OCI-M1 (cell line): ENCODE measurements at places on chromosomes 5 and 9.

GRCh38 chr9:133221177-133221809, 12.2 kb upstream of the OBP2B start:
- DNase-seq, result no peak

DNA sequence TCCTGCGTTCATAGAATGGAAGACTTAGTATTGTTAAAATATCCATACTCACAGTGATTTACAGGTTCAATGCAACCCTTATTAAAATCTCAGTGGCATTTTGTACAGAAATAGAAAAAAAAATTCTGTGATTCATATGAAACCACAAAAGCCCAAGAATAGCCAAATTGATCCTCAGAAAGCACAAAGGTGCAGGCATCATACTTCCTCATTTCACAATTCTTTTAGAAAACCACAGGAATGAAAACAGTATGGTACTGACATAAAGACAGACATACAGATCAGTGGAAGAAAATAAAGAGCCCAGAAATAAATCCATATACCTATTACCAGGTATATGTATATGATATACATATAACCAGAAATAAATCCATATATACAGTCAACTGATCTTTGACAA, 86.8 kb upstream of the MEGF10 start:
- DNase-seq, result peak; percentile 0

DNA sequence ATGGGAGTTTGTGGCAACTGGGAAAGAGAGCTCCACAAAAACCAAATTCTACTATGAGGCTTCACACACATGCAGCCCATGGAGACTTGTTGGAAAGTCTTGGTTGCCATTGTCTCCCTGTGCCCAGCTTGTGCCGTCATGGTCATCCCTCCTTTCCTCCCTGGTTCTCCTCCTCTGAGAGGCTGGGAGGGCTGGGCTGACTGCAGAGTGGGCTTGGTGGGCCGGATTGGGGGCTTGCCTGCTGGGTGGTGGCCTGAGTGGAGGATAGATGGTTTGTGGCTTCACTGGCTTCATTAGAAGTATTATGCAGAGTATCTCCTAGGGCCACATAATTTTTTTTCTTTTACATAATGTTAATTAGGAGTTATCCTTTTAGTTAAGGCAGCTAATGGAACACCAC, 52.3 kb upstream of the IRX2 start:
- no peak for DNase-seq

DNA sequence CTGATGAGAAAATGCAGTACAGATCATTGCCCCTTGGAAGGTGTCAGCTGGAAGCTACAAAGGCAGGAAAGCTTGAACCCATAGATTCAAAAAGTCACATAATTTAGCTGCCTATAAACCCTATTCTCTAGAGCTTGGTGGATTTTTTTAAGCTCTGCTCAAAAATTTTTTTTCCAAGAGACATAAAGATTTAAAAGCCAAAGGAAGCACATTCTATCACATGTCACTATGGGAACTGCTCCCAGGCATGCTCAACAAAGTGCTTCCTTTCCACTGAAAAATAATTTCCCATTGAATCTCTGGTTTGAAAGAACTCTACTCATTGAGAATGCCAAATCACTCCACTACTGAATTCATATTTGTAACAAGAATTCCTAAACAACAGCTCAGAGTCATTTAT, 419.8 kb downstream of the CETN3 start:
- DNase-seq, result no peak

- no peak for DNase-seq
These were observed 799.9 kb upstream of the TYRP1 start for GRCh38 chr9:11893331-11893730.

DNA sequence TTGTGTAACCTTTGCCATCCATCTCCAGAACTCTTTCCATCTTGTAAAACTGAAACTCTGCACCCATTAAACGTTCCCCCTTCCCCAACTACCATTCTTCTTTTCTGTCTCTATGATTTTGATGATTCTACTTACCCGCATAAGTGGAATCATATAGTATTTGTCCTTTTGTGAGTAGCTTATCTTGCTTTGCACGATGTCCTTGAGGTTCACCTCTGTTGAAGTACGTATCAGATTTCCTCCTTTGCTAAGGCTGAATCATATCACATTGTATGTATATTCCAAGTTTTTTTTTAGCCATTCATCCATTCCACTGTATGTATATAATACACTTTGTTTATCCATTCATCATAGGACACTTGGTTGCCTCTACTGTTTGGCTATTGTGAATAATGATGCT, 2.9 kb upstream of the RNF130 start:
- DNase-seq, result no peak
